ENCODE measurements at places on chromosomes 2 and 18. TPM values are rescaled to one million over a fixed set of nuclear protein-coding genes. Genes with fewer than 3 reads are reported as not detected.

- no peak overlapping the region for H3K4me3 ChIP-seq
- H3K27ac ChIP-seq, result no peak overlapping the region
- DNase-seq, result no peak
- no peaks in the 10 kb centered on the region for H3K36me3 ChIP-seq
- H3K27me3 ChIP-seq, result no peaks in the 10 kb centered on the region
Measured at GRCh38 chr18:22701326-22701725, 231.8 kb upstream of the RBBP8 start.

- no peak overlapping the region for H3K4me3 ChIP-seq
- no peaks in the 10 kb centered on the region for H3K4me1 ChIP-seq
- DNase-seq, result no peak
- H3K27me3 ChIP-seq, result no peaks in the 10 kb centered on the region
- H3K27ac ChIP-seq, result no peak overlapping the region
Measured at GRCh38 chr2:221161186-221161585, 410.9 kb downstream of the EPHA4 start.

- H3K4me3 ChIP-seq, result no peak overlapping the region
- no peak for DNase-seq
- no peaks in the 10 kb centered on the region for H3K4me1 ChIP-seq
- no peaks in the 10 kb centered on the region for H3K27me3 ChIP-seq
- H3K27ac ChIP-seq, result peak overlapping the region; percentile 23
Measured at GRCh38 chr2:172912266-172912665, 163.4 kb upstream of the MAP3K20 start.

ARL6IP6 gene
- total RNA-seq, result 36.8 TPM

- H3K4me3 ChIP-seq, result no peak overlapping the region
- H3K36me3 ChIP-seq, result no peaks in the 10 kb centered on the region
- no peak for DNase-seq
Measured at GRCh38 chr2:10179422-10179821, 56.9 kb downstream of the RRM2 start.

KIF5C gene
- total RNA-seq, result 14.3 TPM

GRCh38 chr18:9986156-9986930 lies 72.5 kb downstream of the VAPA start:
- H3K4me3 ChIP-seq, result no peak overlapping the region
- H3K27ac ChIP-seq, result no peak overlapping the region

BOLL gene
- total RNA-seq, result not detected

DNA sequence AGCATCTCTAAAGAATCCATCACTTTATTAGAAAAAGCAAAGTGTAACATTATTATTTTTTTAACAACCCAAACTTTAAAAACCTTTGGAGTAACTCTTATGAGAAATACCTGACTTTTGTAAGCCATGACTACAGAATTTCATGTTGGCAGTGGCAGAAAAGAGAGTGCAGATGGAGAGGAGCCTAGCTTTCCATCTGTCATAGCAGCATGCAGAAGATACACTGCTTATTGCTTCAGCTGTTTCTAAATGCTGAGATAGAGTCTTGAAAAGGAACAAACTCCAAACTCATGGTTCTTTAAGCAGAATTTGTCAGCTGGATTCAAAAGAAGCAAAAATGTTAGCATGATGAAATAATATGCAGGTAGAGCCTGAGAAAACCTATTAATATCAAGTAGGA lies 1130.3 kb downstream of the DPP10 start:
- no peak overlapping the region for H3K27ac ChIP-seq
- no peak for DNase-seq
- H3K4me1 ChIP-seq, result no peaks in the 10 kb centered on the region

SERPINB12 gene
- total RNA-seq, result not detected

RAD51AP2 gene
- not detected for total RNA-seq

GRCh38 chr2:26807788-26808460 lies 22.1 kb downstream of the CENPA start:
- H3K4me1 ChIP-seq, result no peaks in the 10 kb centered on the region
- DNase-seq, result no peak
- no peaks in the 10 kb centered on the region for H3K27me3 ChIP-seq
- no peak overlapping the region for H3K4me3 ChIP-seq

DNA sequence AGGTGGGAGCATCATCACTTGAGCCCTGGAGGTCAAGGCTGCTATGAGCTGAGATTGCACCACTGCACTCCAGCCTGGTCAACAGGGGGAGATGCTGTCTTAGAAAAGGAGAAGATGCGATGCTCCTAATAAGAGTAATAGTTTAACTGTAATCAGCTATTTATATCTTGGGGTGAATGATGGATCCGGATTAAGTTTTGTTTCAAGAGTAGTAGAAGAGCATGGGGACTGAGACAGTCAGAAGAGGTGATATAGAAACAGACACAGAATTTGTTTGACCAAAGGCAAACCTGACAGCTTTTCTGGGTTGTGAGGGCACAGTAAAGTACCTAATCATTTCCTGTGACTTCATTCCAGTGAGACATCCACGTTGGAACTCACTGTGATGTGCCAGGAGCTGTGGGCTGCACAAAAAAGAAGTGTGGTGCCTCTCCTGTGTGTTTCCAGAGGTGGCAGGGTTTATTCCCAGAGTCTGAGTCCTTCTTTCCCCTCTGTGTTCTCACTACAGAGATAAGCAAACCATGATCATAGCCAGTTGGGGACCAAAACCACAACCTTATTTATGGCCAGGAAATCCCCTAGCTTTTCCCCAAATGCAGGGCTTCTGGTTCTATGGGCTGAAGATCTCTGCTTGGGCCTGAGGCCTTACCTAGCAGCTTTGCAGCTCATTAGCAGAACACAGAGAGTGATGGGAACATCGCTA lies 113.7 kb downstream of the XRCC5 start:
- H3K36me3 ChIP-seq, result no peaks in the 10 kb centered on the region
- no peak overlapping the region for H3K27ac ChIP-seq
- H3K27me3 ChIP-seq, result no peaks in the 10 kb centered on the region
- H3K4me3 ChIP-seq, result no peak overlapping the region
- DNase-seq, result no peak

SEMA4F gene
- total RNA-seq, result 5.7 TPM

GRCh38 chr2:28681606-28682005 lies 70.0 kb upstream of the PPP1CB start:
- peaks cover 10% of the 10 kb centered on the region for H3K4me1 ChIP-seq
- no peaks in the 10 kb centered on the region for H3K27me3 ChIP-seq
- DNase-seq, result no peak
- H3K4me3 ChIP-seq, result no peak overlapping the region
- no peak overlapping the region for H3K27ac ChIP-seq

MC5R gene
- not detected for total RNA-seq

- H3K4me3 ChIP-seq, result no peak overlapping the region
- DNase-seq, result no peak
- no peaks in the 10 kb centered on the region for H3K36me3 ChIP-seq
- no peaks in the 10 kb centered on the region for H3K27me3 ChIP-seq
Measured at GRCh38 chr2:42932271-42933151, 140.1 kb upstream of the HAAO start.

Measured in naive thymus-derived CD4-positive, alpha-beta T cell (primary cell).